DMS153 (cell line): ENCODE measurements at places on chromosomes 7 and 10.

DNA sequence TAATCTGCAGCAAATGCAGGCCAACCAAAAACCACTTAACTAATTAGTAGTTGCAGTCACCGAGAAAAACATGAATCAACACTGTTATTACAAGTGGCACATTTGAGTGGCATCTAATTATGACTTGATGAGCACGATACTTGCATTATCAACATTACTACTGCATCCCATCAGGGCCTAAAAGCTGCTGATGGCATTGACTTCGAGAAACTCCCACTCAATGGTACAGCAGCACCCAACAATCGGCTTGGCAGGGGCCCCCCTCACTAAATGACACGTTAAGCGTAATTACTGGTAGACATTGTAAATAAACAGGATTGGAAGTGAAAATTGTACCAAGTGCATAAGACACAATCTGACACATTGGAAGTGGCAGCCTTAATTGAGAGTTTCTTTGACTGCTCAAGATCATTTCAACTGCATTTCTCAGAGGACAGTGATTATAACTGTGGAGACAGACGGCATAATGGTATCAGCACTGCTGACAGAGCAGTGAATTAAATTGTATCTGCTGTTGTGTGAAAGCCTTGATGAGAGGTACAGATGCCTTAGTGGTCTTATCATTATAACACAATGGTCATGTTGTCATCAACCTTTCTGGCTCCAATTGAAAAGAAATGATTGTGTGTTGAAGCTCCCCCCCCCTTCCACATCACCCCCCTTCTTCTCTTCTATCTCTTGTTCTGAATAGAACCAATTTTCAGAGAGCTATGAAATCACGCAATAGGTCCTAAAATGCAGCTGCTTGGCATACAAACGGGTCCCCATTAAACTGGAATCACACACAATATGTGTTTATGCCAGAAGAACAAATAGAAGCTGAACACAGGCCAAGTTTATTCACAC, 43.4 kb downstream of the SHTN1 start:
- DNase-seq = peak; percentile 97

DNA sequence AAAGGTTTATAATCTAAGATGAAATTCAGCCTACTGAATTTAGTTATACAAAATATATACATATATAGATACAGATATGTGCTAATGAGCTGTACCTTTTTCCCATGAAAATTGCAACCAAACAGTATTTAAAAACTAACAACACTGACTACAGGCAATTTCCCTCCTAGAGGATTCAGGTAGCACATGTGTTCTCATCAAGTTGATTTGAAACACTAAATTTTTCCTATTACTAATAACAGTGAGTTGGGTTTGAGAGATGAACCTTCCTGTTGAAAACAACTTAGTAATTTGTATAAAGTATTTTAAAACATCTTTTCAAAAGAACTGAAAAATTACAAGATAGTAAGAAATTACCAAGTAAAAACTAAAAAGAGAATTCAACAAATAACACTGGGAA, 51.5 kb downstream of the COA1 start:
- no peak for DNase-seq

GRCh38 chr7:35420656-35421055, 166.8 kb upstream of the TBX20 start:
- no peak for DNase-seq

DNA sequence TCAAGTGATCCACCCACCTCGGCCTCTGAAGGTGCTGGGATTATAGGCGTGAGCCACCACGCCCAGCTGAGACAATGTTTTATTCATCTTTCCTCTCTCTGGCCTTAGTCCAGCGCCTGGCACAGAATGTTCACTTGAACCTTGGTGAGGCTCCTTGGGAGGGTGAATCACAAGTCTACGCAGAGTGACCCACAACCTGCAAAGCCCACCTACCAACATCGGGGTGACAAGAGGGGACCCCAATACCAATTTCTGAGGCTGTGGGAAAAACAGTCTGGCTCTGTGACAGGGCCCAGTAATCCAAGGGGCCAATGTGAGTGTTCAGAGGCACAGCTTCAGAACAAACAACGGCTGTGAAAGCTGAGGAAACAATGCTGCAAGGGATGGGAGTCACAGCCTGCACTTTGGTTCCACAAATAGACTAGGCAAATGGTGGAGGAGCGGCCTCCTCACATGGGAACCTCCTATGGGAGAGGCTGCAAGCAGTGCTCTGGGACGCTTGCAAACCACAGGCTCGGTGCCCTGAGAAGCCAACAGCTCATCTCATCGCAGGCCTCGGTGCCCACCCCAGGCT, 5.6 kb upstream of the MALSU1 start:
- no peak for DNase-seq

GRCh38 chr10:504121-504611, 185.3 kb downstream of the DIP2C start:
- no peak for DNase-seq

GRCh38 chr7:127146746-127147536, 105.8 kb downstream of the GRM8 start:
- DNase-seq = no peak

GRCh38 chr10:91689731-91690168, 56.9 kb upstream of the PPP1R3C start:
- DNase-seq = no peak

DNA sequence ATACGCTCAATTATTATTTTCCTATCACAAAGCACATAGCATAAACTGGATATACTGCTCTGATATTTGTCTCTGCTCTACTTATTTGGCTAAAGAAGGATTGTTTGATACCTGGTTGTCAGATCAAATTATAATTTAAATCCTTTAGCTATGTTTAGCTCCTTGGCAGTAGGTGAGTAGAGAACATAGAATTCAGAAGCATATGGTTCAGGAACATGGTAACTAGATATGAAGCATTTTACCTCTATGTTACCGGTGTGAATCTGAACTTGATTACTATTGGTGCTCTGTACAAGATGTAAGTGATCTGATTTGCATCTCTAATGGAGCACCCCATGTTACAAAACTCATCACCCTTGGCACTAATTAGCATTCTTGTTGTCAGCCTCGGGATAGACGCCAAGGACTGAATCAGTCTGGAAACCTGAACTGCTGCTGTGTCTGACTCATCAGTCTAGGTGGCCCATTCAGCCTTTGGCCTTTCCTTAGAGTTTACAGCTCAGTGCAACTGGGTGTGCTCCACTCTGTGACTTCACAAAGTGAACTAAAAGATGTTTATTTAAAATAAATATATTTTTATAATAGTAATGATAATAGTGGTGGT, 12.3 kb upstream of the MYPN start:
- no peak for DNase-seq

DNA sequence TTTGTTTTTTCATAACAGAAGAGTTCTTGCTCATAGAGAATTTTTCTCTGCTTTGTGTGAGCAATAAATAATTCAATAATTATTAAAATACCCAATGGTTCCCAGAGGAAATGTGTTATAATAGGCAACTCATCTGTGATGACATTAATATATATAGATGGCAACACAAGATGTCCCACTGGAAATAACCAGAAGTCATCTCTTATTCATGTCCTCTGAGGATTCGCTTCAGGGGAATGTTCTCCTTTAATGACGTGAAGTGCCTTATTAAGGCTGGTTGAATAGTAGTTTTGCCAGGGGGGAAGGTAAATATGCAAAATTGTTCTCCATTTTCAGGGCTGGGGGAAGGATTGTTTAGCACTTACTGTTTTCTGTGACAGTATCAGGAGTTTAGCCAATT, 3.1 kb downstream of the SLC39A12 start:
- DNase-seq = no peak

GRCh38 chr10:62087329-62087728, 181.3 kb downstream of the RTKN2 start:
- DNase-seq = no peak
